ENCODE measurements at places on chromosomes 7 and 10. TPM values are rescaled to one million over a fixed set of nuclear protein-coding genes. Genes with fewer than 3 reads are reported as not detected.

The SLC16A12 gene
- total RNA-seq, result 0.90 TPM

The SLC16A9 gene
- 0.25 TPM for total RNA-seq

The HNRNPH3 gene
- total RNA-seq, result 16.7 TPM

The HOXA3 gene
- 3.5 TPM for total RNA-seq

The ATP6V1F gene
- total RNA-seq, result 76.7 TPM

- no peak for DNase-seq
These were observed 151.1 kb upstream of the CACNA2D1 start for GRCh38 chr7:82594665-82595064.

GRCh38 chr7:24979470-24979862 lies 512 bp downstream of the OSBPL3 start:
- DNase-seq, result no peak

GRCh38 chr10:126955934-126956711 lies 50.9 kb downstream of the DOCK1 start:
- DNase-seq, result no peak

DNA sequence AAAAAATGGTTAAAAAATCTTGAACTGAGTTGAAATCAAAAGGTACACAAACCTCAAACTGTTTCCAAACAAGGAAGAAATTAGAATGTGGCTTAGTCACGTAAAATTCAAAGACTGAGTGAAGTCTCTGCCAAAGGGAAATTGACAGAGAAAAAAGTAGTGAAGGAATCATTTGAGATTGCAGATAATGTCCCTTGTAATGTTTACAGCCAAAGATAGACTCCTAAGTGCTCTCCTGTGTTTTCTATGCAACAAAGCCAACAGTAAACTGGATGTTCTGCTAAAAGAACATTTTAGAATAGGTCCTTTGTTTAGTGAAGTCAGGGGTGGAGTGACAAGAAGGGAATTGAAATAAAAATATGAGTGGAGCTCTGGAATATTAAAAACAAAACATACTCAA lies 117.9 kb downstream of the ITGA8 start:
- no peak for DNase-seq

DNA sequence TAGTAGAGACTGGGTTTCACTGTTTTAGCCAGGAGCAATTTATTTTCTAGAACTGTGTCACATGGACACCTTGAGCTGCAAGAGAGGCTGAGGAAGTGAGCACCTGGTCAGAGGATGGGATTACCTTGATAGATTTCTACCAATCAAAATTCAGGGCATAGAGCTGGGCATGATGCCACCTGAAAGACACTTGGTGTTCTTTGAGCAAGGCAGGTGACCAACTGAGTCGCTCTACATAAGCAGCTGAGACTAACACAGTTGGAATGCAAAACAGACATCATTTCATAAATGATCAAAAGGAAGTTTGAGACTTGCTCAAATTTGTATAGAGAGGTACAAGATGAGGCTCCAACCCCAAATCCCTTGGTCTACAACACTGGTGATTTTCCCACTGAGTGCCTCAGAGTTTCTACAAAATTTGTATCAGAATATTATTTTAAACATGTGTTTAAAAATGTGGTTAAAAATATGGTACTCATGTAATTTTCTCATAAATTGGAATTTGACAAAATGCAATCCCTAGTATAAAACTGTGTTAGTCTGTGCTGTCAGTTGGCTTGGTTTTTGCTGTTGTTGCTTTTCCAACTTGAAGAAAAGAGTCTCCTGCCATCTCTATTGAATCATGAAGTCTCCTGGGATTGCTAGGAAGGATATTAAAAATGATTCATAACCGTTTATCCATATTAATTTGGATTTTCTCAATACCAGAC lies 156.4 kb upstream of the MDFIC start:
- DNase-seq, result no peak

DNA sequence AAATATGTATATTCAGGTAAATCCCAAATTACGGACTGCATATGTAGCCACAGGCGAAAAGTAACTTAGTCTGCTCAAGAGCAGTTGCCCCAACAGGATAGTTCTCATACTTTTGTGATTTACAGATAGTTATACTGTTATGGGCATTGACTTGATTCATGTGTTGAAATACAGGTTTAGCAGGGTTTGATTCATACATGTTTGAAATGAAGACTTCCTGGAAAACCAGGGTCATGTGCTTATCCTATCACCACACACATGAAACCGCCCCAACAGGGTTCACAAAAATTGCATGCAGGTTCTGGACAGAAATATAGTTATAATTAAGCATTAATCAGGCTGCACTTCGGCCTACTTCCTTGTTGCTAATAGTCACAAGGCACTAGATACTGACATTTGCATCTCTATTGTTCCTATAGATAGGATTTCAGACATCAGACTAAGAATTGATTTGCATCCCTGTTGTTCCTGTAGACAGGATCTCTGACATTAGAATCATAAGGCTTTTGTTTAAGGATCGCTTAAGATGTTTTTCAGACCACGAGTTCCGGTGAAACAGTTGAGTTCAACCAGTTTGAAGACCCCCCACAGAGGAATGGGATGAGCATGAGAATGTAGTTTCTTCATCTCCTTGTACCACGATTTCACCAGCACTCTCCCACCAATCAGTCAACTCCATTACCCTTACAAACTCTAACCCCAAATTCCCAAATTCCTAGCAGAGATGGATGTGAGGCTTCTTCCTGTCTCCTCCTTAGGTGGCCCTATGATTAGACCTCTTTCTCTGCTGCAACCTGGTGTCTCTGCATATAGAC lies 2.0 kb upstream of the ZNF398 start:
- no peak for DNase-seq

GRCh38 chr7:19491821-19492452 lies 216.9 kb downstream of the POLR1F start:
- peak; percentile 78 for DNase-seq

GRCh38 chr7:116576350-116577319 lies 51.8 kb downstream of the CAV1 start:
- DNase-seq, result peak; percentile 93

- peak; percentile 16 for DNase-seq
These were observed 135.5 kb downstream of the DOCK1 start for GRCh38 chr10:127040756-127041155.

Data from fibroblast of the aortic adventitia (primary cell).